ENCODE measurements at places on chromosomes 2 and 18.

GRCh38 chr2:118911166-118911856, 30.7 kb upstream of the MARCO start:
- DNase-seq: no peak

- DNase-seq: no peak
Measured at GRCh38 chr2:85506768-85507181, 32.2 kb upstream of the MAT2A start.

DNA sequence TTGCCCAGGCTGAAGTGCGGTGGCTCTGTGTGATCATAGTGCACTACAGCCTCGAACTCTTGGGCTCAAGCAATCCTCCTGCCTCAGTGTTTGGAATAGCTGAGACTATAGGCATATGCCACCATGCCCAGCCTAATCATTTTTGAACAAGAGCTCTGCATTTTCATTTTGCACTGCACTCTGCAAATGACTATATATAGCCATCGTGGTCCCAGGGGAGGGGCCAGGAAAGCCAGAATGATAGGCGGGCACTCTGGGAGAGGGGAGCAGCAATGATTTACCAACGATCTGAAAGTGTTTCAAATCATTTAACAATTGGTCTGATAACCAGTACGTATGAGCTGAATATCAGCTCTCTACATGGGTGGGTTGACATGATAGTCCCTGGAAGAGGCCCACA, 22.3 kb upstream of the ST3GAL5 start:
- no peak for DNase-seq

DNA sequence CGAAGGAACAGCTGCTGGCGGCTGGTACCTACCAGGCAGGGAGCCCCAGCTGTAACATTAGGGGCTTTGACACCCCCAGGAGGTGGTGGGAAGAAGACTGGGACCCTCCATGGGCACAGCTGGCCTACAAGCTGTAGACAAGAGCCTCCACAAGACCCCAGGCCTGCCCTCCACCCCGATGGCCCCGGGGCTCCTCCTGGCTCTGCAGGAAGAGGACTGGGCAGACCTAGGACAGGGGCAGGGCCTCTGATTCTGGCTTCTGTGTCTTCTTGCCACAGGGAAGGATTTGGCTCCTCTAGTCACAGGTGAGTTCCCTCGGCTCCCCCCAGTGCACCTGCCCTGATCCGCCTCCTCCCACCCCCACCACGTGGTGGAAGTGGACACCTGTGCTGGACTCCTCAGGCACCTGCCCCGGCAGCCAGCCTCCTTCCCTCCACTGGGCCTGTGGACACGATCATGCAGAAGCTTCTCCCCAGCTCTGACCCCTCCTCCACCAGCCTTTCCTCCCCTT, 53.4 kb upstream of the ODC1 start:
- DNase-seq: no peak

DNA sequence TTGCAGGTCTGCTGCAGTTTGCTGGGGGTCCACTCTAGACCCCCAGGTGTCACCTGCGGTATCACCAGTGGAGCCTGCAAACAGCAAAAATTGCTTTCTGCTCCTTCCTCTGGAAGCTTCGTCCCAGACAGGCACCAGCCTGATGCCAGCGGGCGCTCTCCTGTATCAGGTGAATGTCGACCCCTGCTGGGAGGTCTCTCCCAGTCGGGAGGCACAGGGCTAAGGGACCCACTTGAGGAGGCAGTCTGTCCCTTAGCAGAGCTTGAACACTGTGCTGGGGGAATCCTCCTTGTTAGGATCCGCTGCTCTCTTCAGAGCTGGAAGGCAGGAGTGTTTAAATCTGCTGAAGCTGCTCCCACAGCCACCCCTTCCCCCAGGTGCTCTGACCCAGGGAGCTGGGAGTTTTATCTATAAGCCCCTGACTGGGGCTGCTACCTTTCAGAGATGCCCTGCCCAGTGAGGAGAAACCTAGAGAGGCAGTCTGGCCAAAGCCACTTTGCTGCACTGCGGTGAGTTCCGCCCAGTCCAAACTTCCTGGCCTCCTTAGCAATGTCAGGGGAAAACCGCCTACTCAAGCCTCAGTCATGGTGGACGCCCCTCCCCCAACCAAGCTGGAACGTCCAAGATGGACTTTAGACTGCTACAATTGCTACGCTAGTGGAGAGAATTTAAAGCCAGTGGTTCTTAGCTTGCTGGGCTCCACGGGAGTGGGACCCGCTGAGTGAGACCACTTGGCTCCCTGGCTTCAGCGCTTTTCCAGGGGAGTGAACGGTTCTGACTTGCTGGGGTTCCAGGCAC, 652.5 kb downstream of the KCNJ3 start:
- DNase-seq: no peak

- DNase-seq: no peak
Measured at GRCh38 chr2:240622060-240622411, 3.2 kb upstream of the GPR35 start.

DNA sequence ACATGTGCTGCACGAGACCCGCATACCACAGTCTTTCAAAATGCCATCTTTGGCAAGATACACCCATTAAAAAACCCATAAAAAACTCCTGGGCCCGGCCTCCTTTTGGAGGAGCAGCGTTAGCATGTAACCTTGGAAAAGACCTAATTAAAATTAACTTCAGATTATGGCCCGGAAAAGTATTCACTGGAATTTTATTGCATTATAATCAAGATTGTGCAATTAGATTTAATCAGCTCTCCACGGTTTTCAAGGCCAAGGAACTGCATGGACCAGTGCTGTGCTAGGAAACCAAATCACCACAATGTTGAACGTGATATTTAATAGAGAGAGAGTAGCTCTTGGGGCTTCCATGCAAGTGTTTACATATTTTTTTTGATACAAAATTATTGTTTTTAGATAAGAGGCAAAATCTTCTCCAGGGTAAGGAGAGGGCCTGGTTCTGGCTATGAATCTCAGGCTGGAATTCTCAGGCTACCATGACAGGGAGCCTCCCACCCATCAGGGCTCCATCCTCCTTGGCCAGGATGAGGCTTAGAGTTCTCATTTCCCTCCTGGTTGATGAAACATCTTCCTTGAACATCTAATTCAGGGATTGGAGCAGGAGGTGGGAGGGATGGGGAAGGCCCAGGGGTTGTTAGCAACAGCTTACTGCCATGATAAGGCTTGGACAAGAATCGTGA, 82.0 kb upstream of the TTC39C start:
- no peak for DNase-seq

DNA sequence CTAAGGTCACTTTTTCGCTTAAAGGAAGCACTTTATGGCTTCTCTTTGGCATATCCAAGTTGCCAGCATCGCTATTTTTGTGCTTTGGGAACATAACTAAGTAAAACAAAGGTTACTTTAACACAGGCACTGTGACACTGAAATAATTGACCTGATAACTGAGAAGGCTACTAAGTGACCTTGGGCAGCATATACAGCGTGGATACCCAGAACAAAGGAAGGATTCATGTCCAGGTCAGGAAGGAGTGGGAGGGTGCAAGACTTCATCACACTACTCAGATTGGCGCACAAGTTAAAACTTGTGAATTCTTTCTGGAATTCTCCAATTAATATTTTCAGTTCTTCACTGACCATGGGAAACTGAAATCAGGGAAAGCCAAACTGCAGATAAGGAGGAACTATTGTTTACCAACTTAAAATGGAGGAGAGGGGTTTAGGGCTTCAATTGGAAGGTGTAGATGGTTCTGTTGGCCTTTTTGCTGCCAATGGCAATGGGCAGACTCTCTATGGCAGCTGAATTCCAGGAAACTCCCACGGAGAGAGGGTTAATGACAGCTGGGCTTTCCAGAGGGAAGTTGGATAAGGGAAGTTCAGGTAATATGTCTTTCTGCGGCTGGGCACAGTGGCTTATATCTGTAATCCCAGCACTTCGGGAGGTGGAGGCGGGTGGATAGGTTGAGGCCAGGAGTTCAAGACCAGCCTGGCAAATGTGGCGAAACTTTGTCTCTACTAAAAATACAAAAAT, 45.3 kb downstream of the COMMD1 start:
- no peak for DNase-seq

- no peak for DNase-seq
Measured at GRCh38 chr2:159903443-159904126, 105.6 kb upstream of the CD302 start.

GRCh38 chr2:157172866-157173578, 84.5 kb upstream of the GALNT5 start:
- DNase-seq: no peak

All from Panc1 (cell line).